ENCODE measurements at places on chromosomes 6 and 20. TPM values are rescaled to one million over a fixed set of nuclear protein-coding genes. Genes with fewer than 3 reads are reported as not detected.

SCRT2 gene
- not detected for total RNA-seq

GUCA1A gene
- not detected for total RNA-seq

ZKSCAN3 gene
- 3.9 TPM for total RNA-seq

FOXA2 gene
- total RNA-seq = under 0.01 TPM

AFDN gene
- total RNA-seq = 95.2 TPM

PROCR gene
- total RNA-seq = 48.8 TPM

SAPCD1 gene
- 0.44 TPM for total RNA-seq

MUCL3 gene
- not detected for total RNA-seq

PPIL1 gene
- total RNA-seq = 41.5 TPM

TTLL9 gene
- total RNA-seq = not detected

PI16 gene
- total RNA-seq = 0.14 TPM

C6orf15 gene
- not detected for total RNA-seq

CNR1 gene
- under 0.01 TPM for total RNA-seq

TMC2 gene
- total RNA-seq = not detected

All from placental pericyte (primary cell).